ENCODE measurements at places on chromosomes 5 and 9.

DNA sequence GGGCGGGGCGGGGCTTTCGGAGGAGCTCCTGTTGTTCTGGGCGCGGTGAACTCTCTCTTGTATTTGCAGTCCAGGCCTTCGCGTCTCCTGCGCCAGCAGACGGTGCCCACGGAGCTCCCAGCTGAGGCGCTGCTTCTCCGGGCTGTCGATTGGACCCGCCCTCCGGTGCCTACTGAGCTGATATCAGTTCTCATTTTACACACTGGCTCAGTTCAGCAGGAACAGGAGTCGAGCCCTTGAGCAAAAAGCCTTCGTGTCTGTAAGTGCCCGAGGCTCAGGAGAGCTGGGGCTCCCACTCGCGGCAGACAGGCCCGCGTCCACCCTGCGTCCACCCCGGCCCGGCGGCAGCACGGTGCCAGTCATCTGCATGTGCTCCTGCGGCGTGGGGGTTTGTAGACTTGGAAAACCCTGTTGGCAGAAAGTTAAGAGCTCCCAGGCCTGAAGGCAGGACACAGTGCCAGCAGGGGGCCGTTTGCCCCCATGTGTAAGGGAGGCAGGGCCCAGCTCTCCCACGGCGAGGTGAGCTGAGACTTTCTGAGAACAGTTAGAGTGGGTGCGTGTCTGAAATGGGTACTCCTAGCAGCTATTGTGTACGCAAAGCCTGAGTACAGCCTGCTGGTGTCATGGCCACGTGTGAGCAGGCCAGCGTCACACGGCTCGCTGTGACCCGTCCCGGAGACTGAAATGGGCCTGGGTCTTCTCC lies 231.5 kb downstream of the FANCC start:
- no peak for DNase-seq

DNA sequence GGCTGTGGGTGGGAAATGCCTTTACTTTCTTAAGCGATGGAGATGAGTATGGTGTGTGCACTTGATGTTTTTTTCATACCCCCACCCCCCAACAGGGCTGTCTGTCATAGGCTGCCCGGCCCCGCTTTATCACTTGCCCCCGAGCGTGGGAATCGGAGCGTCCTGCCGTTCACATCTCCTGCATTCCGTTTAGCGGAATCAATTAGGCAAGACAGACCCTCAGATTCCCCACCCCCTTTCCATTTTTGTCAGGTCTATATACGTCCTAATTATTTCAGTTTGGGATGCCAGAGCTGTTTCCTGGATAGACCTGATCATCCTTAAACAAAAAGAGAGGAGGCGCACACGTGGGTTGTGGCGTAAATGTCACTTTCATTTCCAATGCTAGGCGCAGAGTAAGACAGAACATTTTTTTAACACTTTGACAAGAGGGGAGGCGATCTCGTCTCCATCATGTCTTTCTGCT lies 217.2 kb downstream of the MEF2C start:
- DNase-seq: no peak

GRCh38 chr9:92661127-92661526 lies 8.8 kb downstream of the IPPK start:
- no peak for DNase-seq

- DNase-seq: no peak
Observed at GRCh38 chr9:107334103-107334776, 51.2 kb downstream of the RAD23B start.

DNA sequence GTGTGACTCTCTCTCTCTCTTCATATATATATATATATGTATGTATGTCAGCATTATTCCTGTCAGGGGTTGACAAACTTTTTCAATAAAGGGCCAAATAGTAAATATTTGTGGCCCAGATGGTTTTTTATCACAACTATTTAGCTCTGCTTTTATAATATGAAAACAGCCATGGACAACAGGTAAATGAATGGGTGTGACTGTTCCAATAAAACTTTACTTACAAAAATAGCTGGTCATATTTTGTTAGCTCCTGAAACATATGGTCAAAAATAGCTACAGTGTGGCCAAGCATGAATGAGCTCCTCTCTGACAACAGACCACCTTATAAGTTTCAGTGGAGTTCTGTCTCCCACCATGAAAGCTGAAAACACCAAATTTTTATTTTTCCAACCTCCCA lies 21.6 kb downstream of the RAPGEF6 start:
- DNase-seq: no peak

- no peak for DNase-seq
Observed at GRCh38 chr9:110926828-110927487, 111.3 kb downstream of the LPAR1 start.

GRCh38 chr5:170753311-170753710 lies 30.2 kb upstream of the GABRP start:
- DNase-seq: no peak

DNA sequence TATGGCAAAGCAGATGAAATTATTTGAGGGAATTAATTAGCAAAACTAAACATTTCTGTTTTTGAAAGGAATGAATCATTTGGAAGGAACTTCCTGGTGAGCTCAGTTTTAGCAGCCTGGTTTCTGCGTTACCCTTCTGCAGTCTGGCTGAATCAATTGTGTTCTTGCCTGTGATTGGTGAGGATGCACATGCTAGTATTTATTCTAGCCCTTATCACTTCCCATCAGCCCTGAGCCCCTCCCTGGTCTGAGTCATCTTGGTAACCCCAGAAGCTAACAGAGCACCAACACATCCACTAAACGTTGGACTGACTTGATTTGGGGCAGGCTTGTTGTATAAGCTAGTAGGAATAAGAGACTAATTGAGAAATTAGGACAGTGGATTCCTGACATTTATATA lies 6.6 kb downstream of the TJP2 start:
- no peak for DNase-seq

GRCh38 chr9:1960342-1961042 lies 54.7 kb upstream of the SMARCA2 start:
- no peak for DNase-seq

GRCh38 chr5:101991486-101991885 lies 304.6 kb downstream of the SLCO4C1 start:
- no peak for DNase-seq

DNA sequence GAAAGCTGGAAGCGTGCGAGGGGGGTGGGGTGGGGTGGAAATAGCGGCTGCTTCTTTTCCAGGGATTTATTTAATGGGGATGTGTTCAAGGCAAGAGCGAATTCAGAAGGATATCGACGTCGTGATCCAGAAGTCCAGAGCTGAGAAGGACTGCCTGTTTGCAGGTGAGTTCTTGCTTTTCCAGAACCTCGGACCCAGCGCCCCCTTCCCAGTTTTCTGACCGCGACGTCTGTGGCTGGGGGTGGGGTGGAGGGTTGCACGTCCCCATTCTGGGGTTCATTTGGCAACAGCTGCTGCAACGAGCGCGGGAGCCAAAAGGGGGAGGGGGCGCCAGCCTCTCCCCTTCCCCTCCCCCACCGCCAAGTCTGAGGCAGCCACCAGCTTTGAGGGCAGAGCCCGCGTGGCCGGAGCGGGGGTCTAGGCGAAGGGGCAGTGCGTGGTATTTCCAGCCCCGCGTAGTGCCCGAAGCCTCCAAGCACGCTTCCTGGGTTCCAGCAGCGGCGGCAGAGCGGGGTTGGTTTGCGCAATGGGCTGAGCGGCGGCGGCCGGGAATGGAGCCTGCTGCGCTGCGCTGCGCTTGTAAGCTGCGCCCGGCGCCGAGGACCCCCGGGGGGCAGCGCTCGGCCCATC lies 701 bp downstream of the PARP8 start:
- DNase-seq: no peak

GRCh38 chr9:23492126-23493002 lies 333.7 kb downstream of the ELAVL2 start:
- no peak for DNase-seq

DNA sequence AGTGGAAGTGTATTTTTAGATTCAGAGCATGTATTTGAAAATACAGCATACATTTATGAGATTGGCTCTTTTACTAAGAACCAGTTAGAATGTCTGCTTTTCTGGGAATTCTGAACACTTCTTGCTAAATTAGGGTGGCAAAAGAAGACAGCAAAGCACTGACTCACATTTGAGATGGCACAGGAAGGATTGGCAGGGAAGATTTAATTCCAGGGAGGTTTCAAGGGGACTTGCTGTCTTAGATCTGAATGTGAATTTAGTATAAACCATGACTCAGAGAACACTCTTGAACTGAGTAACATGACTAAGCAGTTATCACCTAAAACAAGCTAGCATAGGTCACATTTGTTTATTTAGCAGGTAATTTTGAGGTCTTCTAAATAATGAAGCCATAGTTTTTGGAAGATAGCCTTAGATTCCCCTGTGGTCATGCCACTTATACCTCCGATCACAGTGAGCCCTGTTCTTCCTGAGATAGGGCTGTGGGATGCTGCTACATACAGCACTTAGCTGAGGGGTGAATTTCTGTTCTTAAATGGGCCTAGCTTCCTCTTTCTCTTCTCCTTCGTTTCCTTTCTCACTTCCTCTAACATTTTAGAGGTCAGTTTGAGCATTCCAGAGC lies 173.8 kb downstream of the PCSK1 start:
- no peak for DNase-seq

- no peak for DNase-seq
Observed at GRCh38 chr9:136835162-136835931, 6.9 kb upstream of the AJM1 start.

DNA sequence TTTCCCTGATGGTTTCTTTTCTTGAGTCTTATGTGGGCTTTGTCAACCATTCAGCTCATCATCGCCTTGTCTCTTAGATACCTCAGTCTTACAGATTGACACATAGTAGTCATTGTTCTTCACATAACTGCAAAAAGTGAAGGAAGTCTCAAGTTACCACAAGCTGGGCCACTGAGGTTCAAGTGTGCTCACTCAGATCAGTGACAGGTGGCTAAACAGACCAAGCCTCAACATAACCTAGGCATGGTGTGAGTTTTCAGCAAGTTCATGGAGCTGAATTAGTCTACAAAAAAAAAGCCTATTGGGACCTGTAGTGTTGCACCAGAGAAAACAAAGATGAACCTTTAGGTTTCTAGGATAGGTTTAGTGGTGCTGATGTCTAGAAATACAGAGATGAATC lies 58.2 kb downstream of the RFK start:
- DNase-seq: no peak

DNA sequence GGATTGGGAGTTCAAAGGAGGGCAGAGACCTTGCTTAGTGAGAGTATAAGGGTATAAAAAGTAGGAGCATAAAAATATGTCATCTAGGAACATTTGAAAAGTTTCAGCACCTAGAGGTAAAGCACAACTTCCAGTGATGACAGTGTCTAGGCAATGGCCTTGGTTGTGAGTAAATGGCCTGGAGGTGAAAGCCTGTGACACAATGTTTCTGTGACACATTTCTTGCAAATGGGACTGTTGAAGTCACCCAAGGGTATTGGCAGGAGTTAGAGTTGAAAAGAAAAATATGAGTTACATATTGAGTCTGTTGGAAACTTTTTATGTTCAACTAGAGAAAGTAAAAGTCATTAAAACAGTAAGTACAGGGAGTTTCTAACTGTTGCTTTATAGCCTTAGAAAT lies 14.8 kb downstream of the C5orf47 start:
- no peak for DNase-seq

DNA sequence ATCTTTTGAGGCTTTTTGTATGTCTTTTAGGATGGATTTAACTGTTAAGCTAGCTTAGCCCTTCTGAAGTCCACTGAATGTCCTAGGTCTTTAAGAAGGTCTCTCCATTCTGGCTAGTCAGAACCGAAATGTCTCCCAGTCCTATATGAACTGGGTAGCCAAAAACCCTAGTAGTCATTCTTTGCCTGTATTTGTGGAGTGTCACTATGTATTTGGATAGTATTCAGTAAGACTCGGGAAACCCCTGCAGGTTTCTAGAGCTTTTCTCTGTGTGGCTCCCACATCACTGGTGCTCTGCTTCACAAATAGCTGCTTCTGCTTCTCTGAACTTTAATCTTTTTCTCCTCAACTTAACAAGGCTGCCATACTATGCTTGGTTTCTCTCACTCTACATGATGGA lies 68.0 kb downstream of the RIC1 start:
- no peak for DNase-seq

- no peak for DNase-seq
Observed at GRCh38 chr5:56094579-56095361, 100.0 kb upstream of the IL6ST start.

- no peak for DNase-seq
Observed at GRCh38 chr5:1509346-1510085, 14.2 kb downstream of the LPCAT1 start.

DNA sequence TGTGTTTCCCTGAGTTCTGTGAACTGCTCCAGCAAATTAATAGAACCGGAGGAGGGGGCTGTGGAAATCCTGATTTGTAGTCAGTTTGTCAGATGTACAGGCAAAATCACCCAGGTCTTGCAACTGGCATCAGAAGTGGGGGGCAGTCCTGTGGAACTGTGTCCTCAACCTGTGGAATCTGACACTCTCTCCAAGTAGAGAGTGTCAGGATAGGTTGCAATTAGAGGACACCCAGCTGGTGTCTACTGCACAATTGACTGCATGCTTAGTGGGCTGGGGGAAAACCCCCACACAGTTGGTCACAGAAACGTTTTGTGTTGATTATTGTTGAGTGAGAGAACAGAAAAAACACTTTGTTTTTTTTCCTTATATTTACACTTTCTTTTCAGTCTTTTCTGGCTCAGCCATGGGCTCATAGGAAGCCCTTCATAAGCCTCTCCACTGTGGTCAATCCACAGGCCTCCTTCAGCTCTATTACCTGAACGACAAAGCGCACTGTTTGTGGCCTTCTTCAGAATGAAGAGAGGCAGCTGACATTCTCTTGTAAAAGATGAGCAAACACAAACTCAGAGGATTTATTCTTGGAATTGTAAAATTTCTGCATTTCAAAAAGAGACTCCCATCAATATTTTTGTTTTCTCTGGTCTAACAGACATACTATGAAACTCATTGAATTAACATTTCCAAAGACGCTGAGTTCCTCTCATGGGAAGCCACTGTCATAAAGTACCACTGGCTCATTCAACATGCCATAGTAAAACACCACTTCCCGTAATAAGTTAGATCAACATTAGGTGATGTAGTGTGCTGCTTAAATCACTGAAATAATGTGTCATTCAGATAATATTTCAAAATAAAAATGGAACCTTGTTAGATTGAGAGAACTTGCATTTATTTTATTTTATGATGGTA lies 348.9 kb upstream of the RFX3 start:
- DNase-seq: no peak

DNA sequence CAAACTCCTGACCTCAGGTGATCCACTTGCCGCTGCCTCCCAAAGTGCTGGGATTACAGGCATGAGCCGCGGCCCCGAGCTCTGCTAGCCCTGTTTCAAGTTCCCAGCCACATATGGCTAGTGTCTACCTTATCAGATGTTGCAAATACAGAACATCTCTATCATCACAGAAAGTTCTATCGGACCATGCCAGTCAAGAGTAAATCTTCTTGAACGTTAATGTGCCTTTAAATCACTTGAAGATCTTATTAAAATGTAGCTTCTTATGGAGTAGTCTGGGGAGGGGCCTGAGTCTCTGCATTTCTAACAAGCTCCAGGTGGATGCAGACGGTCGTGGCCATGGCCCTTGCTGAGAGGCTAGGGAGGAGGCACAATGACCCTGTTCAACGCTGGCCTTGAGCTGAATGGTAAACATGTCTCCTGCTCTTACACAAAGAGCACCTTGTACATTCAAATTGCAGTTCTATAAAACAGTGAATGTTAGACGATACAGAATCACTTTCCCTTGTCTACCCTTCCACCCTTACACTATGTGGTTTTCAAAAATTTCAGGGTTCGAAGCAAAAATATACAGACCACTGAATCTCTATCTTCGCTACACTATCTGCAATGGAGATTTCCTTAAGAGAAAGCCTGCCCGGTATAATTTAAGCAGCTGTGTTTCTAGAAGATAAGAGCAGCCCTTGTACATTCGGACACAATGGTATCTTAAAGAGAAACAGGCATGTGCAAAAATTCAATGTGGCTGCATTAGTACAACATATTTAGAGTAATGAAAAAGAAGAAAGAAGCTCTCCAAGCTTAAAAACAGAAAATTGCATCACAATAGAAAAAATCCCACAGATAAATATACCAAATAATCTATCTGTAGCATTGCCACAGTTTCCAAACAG lies 114.1 kb downstream of the FRMD3 start:
- DNase-seq: no peak

Data from GM19239 (cell line).